ENCODE measurements at places on chromosomes 13 and 19.

- no peak for DNase-seq
Observed at GRCh38 chr19:18772620-18773587, 18.2 kb downstream of the COMP start.

GRCh38 chr19:21604951-21605476, 99.6 kb downstream of the ZNF429 start:
- no peak for DNase-seq

DNA sequence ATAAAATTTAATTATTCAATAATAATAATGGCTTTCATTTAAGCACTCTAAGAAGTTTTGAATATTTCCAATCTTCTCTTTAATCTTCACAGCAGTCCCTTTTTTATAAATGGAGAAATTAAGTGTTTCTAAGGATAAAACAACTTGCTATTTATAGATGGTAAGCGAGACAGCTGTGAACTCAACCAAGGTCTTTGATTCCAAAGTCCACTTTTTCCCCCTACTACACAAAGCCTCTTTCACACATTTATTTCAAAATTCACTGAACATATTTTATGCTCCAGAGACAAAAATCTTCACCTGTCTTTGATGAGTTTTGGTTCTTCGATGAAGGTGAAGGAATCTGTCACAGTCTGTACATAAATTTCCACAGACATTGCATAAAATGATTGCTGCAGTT, 34.4 kb upstream of the FBXL3 start:
- no peak for DNase-seq

DNA sequence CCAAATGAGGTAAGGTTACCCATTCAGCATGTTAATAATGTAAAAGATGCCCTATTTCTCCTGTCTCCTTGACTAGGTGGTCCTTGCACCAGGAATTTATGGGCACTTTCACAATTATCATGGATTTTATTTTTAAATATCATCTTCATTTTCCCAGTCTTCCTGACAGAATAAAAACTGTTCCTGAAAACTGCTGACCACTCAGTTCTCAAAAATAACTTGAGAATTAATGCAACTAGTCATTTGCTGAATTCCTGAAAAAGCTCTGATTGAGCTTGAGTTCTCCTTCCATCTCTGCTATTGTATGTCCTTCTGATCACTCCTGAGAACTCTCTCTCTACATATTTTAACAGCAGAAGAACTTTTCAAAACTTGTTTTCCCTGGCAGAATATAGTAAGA, 55.0 kb downstream of the DCLK1 start:
- DNase-seq: no peak

GRCh38 chr19:38135150-38135998, 88.6 kb downstream of the DPF1 start:
- no peak for DNase-seq

DNA sequence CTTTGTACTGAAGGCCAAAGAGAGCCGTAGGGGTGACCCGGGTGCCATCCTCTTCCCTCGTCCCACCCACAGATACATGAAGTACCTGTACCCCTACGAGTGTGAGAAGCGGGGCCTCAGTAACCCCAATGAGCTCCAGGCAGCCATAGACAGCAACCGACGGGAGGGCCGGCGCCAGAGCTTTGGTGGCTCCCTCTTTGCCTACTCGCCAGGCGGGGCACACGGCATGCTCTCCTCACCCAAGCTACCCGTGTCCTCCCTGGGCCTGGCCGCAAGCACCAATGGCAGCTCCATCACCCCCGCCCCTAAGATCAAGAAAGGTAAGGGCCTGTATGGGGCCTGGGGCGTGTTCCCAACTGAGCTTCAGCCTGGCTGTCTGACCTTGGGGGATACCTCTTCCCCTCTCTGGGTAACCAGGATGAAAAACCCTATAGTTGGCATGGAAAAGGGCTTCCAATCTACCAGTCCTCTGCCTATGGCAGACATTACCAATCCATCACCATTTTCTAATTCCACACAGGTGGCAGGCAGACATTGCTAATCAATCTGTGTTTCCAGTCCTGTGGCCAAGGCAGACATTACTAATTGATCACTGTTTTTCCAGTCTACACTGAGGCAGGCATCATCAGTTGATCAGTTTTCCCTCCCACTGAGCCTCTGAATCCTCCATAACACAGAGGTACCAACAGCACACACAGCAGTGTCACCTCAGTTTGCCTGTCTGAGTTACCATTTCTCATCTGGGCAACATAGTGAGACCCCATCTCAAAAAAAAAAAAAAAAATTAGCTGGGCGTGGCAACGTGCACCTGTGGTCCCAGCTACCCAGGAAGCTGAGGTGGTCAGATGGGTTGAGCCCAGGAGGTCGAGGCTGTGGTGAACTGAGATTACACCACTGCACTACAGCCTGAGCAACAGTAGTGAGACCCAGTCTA, 19.1 kb upstream of the WDR18 start:
- no peak for DNase-seq

- no peak for DNase-seq
Observed at GRCh38 chr13:35818633-35819067, 312.5 kb downstream of the DCLK1 start.

DNA sequence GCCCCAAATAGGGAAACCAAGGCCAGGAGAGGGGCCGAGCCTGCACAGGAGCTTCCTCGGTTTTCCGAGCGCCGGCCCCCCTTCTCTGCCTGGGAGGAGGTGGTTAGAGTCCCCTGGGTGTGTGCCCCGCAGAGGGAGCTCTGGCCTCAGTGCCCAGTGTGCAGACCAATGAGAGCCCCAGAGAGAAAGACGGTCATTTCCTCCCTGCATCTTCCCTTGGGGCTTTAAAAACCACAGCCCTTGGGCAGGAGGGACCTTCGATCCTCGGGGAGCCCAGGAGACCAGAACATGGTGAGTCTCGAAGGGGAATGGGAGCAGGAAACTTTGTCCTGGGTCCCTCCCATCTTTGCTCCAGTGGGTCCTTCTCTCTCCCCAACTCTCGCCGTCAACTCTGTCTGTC, at the start of gene C5AR1:
C5AR1 (plus strand) TSS at position 254 of the 400 bp plus-strand sequence; CDS start at position 289, 35 bp downstream.
- no peak for DNase-seq

DNA sequence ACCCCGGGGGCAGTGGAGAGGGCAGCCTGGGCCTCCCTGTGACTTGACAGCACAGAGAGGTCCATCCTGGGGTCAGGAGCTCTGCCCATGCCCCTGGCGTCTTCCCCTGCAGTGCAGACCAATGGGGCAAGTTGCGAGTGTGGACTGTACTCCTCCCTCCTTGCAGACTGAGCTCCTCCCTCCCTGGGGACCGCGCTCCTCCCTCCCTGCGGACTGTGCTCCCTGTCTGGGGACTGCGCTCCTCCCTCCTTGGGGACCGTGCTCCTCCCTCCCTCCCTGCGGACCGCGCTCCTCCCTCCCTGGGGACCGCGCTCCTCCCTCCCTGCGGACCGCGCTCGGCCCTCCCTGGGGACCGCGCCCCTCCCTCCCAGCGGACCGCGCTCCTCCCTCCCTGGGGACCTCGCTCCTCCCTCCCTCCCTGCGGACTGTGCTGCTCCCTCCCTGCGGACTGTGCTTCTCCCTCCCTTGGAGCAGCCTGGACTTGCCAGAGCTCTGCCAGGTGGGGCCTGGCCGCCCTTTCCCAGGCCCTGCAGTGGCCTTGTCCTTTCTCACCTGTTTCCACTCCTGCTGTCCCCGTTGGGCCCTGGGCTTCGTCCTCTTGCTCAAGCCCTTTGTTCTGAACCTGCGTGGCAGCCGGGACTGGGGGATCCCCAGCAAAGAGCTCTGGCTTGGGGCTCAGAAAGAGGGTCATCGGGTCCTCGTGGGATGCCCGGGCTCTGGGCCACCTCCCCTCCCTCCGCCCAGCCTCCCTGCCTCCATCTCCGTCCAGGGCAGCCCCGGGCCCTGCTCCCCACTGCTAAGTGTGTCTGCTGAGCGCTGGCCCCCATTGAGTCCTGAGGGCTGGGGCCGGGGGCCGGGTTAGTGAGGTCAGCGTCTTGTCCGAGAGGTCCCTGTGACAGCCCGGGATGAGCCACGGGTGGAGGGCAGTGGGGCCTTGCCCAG, 6.8 kb downstream of the GAMT start:
- DNase-seq: no peak
